GM04504 (cell line): ENCODE measurements at places on chromosomes 6 and 20.
A peak's percentile ranks its signal among the peaks of the same experiment; 100 is the strongest.

GRCh38 chr20:62311150-62311549, 8.4 kb downstream of the ADRM1 start:
- DNase-seq: no peak

- DNase-seq: no peak
Observed at GRCh38 chr6:40688214-40688761, 101.1 kb upstream of the LRFN2 start.

DNA sequence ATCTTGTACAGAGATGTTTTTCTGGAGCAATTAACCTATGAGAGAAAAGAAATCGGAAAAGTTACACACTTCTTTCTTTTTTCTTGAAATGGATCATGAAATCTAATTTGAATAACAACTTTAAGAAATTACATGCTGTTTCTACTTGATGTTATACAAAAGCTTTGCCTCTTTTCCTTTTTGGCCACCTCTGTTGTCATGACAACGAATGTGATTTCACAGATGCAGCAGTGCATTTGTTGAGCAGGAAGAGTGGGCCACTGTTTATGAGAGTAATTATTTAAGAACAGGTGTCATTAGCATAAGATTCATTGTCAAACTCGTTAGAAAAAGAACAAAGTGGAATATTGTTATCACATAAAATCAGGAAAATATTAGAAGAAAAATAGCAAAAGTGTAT, 148.3 kb upstream of the IMPG1 start:
- DNase-seq: no peak

DNA sequence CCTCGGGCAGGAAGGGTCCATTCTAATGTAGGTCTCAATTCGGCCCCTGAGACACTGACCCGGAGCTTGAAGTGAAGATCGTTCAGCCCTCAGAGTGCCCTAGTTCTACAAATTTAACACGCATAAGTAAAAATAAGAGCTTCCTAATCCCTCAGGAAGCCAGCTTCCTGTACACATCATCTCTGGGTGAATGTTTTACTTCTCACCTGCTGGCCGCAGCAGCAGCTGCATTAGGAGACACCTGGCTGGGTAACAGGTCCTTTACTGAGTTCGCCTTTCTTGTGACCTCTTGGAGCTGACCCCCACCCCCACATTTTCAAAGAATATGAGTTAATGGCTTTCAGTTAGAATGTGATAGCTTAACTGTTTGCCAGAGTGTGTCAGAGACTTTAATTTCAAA, 165.0 kb downstream of the SMOC2 start:
- no peak for DNase-seq

- DNase-seq: peak; percentile 28
Observed at GRCh38 chr6:18595774-18596530, 208.8 kb downstream of the RNF144B start.

- peak; percentile 47 for DNase-seq
Observed at GRCh38 chr6:100171533-100172321, 177.7 kb upstream of the MCHR2 start.

- DNase-seq: no peak
Observed at GRCh38 chr6:139881728-139882211, 507.3 kb upstream of the CITED2 start.

- peak; percentile 7 for DNase-seq
Observed at GRCh38 chr20:37564388-37565133, 36.9 kb upstream of the BLCAP start.

DNA sequence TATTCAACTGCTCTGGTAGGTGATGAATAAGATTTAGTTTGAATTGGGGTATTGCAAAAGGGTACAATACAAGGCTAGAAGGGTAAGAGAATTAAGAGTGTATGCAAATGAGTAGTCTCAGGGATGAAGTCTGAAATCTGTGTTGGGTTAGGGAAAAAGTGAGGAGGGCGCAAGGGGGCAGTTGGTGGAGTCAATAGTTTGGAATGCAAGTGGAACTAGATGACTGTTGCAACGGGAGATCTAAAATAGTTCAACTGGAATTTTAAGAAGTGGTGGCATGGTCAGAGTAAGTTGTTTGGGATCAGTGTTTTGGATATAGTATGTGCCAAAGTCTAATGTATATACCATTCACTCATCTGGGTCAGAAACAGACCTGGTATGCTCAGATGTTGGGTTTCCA, 329.6 kb downstream of the GJA1 start:
- DNase-seq: no peak

DNA sequence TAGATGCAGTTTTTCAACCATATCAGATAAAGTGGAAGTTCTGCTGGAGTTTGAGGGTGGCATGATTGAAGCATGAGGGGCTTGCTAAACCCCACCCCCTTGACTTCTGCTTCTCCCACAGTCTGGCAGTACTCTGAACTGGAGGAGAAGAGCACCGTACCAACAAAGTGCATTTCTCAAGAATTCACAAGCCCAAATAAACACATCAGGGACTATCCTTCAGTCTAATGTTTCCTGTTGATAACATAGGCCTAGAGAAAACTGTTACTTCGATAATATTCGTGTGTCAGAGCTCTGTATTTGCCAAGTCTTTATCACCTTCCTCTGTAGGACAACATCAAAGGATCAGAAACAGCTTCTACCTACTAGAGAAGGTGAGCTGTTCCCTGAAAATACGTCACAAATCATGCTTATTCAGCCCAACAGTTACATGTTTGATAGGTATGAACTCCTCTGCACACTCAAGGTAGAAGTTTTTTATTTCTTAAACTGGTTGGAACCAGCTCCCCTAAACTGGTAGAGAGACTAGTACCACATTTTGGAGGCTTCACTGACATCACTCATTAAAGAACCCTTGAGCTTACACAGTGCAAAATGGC, 153.2 kb upstream of the PRND start:
- no peak for DNase-seq

GRCh38 chr6:125818225-125818657, 27.5 kb downstream of the NCOA7 start:
- DNase-seq: no peak

GRCh38 chr20:19734811-19735210, 23.2 kb upstream of the RIN2 start:
- DNase-seq: no peak

- DNase-seq: no peak
Observed at GRCh38 chr20:1382670-1383069, 10.2 kb downstream of the FKBP1A start.

- DNase-seq: no peak
Observed at GRCh38 chr20:50995506-50995905, 27.4 kb downstream of the KCNG1 start.

- no peak for DNase-seq
Observed at GRCh38 chr6:55176958-55177357, 2.6 kb downstream of the HCRTR2 start.

DNA sequence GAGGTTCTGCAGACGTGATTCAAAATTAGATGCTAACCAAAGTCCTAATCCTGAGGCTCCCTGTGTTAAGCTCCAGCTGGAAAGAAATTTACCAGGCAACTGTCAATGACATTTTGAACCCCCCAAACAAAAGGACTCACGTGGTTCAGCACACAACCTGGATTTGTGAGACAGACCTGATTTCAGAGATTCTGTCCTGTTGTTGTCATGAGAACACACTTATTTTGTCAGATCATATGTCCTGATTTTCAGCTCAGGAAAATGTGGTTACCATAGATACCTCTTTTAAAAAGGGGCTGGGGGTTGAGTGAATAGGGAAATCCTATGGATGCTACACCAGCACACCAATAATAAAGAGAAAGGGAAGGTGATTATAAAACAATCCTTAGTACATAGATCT, 61.6 kb downstream of the MTFR2 start:
- DNase-seq: no peak

GRCh38 chr20:10603378-10603777, 70.4 kb downstream of the JAG1 start:
- no peak for DNase-seq

GRCh38 chr20:61450549-61450948, 198.5 kb downstream of the CDH4 start:
- no peak for DNase-seq

GRCh38 chr6:67629258-67629657, 1005.8 kb upstream of the ADGRB3 start:
- DNase-seq: no peak

GRCh38 chr6:50198245-50198644, 148.5 kb upstream of the DEFB112 start:
- DNase-seq: no peak

GRCh38 chr6:36730424-36731380, 33.1 kb downstream of the RAB44 start:
- no peak for DNase-seq

DNA sequence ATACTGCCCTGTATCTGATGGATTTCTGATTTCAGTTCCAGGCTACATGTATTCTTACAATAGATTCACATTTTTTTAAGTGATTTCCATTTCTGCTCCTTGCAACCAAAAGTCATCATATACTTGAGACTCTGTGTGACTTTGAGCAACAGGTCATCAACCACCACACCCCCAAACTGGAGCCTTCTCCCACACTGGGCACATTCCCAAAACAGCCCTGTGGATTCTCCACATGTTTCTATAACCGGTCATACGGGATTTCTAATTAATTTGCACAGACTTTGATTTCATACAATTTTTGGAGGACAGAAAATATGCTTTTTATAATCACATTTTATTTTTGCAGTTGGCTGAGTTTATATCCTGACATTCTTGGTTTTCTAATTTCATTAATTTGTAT, 317.2 kb upstream of the ID4 start:
- DNase-seq: no peak

GRCh38 chr6:1247894-1248293, 64.0 kb upstream of the FOXQ1 start:
- DNase-seq: no peak

- no peak for DNase-seq
Observed at GRCh38 chr6:147449405-147450161, 58.9 kb upstream of the SAMD5 start.

- DNase-seq: no peak
Observed at GRCh38 chr6:18400831-18401446, 13.8 kb downstream of the RNF144B start.

DNA sequence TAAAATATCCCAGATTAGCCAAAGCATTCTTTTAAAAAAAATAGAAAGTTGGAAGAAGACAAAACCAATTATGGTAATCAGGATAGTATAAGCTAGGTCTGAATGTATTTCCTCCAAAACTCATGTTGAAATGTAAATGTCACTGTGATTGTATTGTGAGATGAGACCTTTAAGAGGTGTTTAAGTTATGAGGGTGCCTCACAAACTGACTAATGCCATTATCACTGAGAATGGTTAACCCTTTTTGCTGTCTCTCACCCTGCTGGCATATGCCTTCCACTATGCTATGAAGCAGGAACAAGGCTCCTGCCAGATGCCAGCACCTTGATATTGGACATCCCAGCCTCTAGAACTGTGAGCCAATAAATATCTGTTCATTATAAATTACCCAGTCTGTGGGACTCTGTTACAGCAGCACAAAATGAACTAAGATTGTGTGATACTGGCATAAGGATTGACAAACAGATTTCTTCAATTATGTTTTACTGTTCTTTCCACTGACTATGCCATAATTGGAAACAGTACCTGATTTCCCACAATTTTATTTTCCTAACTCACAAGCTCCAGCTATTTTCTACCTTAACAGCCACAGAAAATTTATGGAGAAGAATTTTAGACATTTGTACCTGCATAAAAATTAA, 63.8 kb downstream of the IBTK start:
- no peak for DNase-seq

DNA sequence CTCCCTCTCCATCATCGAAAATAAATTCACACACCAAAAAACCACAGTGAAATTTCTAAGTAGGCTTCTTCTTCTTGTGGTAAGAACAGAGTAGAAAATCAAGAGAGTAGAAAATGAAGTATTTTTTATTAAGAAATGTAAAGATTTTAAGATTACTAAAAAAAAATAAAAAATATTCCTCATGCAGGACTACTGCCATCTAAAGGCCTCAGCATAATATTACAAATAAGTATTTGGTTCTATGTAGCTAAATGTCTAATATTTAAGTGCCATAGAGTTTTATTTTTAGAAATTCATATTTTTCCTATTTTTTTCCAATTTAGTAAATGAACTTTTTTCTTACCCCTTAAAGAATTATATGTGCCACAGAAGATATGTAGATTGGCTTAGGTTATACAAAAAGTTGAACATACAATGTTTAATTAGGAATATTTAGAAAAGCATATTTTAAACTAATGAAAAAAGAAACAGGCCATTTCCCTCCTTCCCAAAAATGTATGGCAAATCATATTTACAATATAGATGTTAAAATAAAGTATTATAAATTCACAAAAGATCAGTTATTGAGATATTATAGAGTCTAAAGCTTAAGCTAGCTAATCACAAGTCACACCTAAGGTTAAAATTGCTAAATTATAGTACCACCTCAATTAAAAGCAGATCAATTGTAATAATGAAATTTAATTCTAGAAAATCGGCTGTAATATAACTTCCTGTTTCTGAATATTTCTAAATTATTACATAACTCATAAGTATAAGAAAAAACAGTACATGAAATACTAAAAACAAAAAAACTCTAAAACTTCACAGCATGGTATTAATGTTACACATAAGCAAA, 3.5 kb upstream of the NT5DC1 start:
- no peak for DNase-seq

DNA sequence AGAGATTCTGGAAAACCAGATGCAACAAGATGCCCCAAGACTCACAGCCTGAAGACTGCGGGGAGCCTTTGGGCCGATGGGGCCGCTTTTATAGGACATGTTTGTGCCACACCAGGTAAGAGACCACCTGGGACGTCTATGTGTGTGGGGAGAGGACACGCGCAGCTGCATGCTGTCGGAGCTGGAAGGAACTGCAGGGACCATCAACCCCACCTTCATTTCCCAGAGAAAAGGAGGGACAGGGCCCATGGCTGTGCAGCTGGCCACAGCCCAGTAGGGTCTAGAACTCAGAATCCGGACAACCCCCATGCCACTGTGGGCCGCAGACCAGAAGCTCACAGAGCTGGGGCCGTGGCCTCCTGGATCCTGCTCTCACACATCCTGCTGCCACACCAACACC, 100.3 kb upstream of the MPC1 start:
- no peak for DNase-seq
